ENCODE measurements at places on chromosomes 13 and 19.

DNA sequence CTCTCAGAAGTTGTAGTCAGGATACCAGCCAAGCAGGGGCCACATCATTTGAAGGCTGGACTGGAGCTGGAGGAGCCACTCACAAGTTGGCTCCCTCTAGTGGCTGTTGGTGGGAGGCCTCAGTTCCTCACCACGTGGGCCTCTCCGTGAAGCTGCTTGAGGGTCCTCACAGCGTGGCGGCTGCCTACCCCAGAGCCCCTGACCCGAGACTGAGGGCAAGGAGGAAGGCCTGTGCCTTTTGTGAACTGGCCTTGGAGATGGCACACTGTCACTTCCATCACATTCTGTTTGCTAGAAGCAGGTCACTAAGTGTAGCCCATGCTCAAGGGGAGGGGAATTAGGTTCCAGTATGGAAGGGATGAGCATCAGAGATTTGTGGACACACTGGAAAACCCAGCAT is 14.6 kb downstream of the GNA11 start:
- DNase-seq = no peak

GRCh38 chr19:7395360-7396066 is 46.8 kb downstream of the ARHGEF18 start:
- DNase-seq = no peak

GRCh38 chr13:36709136-36709890 is 35.5 kb downstream of the SERTM1 start:
- peak; percentile 23 for DNase-seq

- no peak for DNase-seq
Measured at GRCh38 chr13:44107357-44108121, 227.8 kb downstream of the LACC1 start.

DNA sequence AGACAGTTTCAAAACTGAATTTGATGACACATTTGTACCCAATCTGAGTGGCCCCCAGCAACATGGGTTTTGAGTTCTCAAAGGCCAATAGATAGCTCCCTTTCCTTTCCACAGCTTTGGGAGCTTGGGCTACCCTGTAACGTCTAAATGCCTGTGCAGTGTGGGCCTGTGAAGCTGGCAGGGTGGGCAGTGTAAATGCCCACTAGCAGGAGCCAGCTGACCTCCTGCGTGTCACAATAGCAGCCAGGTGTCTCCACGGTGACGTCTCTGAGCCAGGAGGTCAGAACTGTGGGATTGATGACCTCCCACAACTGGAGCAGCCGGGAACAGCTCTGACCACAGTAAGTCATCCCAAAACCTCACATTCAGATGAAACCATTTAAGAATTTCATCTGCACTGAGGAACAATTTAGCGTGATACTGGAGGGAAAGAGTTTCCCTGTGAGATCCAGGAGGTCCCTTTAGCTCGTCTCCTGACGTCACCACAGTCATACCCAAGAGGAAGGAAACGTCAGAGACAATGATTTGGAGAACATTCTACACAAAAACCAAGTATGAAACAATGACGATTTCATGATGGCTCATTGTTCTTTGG is at the start of gene IPO5:
Gene IPO5 (plus strand): TSS at position 300 of the 595 bp plus-strand sequence. CDS start 23,022 bp downstream, outside the sequence.
- DNase-seq = no peak

- no peak for DNase-seq
Measured at GRCh38 chr19:15292140-15292539, 40.2 kb downstream of the BRD4 start.

GRCh38 chr19:33290082-33290815 is 12.1 kb downstream of the CEBPA start:
- DNase-seq = no peak

GRCh38 chr13:98447881-98448641 is 128.8 kb downstream of the STK24 start:
- DNase-seq = no peak

- no peak for DNase-seq
Measured at GRCh38 chr13:39039041-39039440, 785 bp downstream of the NHLRC3 start.

Measured in right kidney (tissue), 9 donors.